Large intestine (tissue), 12 donors: ENCODE measurements at places on chromosomes 7 and 10. TPM values are rescaled to one million over a fixed set of nuclear protein-coding genes. Genes with fewer than 3 reads are reported as not detected.

The MALRD1 gene
- 109 TPM for polyA plus RNA-seq

The TAS2R41 gene
- polyA plus RNA-seq, result not detected

The NPSR1 gene
- 0.16 TPM for polyA plus RNA-seq

The CH25H gene
- 4.2 TPM for polyA plus RNA-seq

The KCNIP2 gene
- polyA plus RNA-seq, result 21.2 TPM

The SFTPA2 gene
- not detected for polyA plus RNA-seq

The SPDYE3 gene
- polyA plus RNA-seq, result 3.5 TPM

The VAX1 gene
- polyA plus RNA-seq, result not detected

The CYP3A4 gene
- polyA plus RNA-seq, result 14.3 TPM

The PIP4K2A gene
- polyA plus RNA-seq, result 15.3 TPM

- DNase-seq, result no peak
Measured at GRCh38 chr7:81685270-81685868, 84.5 kb downstream of the HGF start.

DNA sequence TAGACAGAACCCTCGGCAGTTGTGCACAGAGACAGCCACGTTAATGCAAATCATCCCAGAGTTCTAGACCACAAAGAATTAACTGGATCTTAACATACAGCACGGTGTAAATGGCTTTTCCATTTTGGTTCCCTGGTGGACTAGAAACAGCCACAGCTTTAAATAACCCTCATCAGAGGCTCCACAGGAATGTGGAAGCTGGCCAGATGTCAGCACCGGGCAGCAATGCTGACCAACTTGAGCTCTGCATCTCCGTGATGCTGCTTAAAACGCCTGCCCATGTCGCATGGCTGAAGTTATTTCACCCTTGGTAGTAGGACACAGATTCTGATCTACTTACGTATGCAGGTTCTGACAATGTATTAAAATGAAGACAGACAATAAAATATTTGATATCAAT, 24.5 kb downstream of the RSU1 start:
- DNase-seq, result no peak

GRCh38 chr10:122504610-122504950, 43.2 kb downstream of the HTRA1 start:
- peak; percentile 63 for DNase-seq

DNA sequence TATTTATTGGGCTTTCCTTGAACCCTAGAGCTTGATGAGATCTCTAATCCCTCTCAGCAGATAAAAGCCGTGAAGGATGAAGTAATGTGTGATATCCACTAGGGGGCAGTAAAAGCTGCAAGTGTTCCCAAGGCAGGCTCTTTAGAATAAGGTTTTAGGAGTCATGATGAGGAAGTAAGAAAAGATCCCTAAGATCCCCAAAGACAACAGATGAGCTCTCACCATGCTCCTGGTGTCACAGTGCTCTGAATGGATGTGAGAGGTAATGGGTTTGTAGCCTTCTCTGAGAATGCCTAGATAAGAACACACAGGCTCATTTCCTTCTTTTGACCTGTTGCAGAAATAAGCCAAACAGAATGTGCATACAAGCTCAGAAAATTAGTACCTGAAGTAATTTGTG, 70.4 kb upstream of the ITPRID1 start:
- peak; percentile 38 for DNase-seq

GRCh38 chr7:26948617-26949118, 84.3 kb upstream of the SKAP2 start:
- DNase-seq, result no peak

GRCh38 chr7:88522771-88523293, 216.1 kb upstream of the STEAP4 start:
- DNase-seq, result no peak

GRCh38 chr7:64625114-64626082, 40.5 kb upstream of the ZNF107 start:
- no peak for DNase-seq

GRCh38 chr10:97647556-97647955, 7.1 kb downstream of the PI4K2A start:
- DNase-seq, result peak; percentile 39

- DNase-seq, result no peak
Measured at GRCh38 chr10:129501652-129502436, 34.8 kb downstream of the MGMT start.

DNA sequence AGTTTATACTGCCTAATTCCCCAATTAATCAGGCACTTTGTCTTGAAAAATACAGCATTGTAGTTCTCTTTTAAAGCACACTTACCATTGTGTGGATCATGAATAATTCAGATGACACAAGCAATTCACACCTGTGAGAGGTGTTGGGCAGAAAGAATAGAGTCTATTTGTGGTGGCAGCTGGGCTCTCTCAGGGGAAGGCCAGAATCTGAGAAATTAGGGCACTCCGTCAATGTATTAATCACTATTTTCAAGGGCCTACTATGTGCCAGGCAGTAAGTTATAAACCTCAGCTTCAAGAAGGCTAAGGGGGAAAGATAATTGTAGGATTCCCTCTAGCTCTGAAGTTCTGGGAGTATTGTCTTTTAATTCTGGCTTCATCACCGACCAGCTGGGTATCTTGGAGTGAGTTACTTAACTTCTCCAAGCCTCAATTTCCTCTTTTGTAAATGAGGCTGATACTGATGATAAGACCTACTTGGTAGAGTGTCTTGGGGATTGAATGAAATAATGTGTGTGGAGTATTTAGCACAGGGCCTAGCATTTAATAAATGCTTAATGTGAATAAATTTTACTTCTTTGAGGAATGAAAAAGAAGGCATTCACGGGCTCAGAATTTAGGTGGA, 2.5 kb downstream of the CHN2 start:
- no peak for DNase-seq

DNA sequence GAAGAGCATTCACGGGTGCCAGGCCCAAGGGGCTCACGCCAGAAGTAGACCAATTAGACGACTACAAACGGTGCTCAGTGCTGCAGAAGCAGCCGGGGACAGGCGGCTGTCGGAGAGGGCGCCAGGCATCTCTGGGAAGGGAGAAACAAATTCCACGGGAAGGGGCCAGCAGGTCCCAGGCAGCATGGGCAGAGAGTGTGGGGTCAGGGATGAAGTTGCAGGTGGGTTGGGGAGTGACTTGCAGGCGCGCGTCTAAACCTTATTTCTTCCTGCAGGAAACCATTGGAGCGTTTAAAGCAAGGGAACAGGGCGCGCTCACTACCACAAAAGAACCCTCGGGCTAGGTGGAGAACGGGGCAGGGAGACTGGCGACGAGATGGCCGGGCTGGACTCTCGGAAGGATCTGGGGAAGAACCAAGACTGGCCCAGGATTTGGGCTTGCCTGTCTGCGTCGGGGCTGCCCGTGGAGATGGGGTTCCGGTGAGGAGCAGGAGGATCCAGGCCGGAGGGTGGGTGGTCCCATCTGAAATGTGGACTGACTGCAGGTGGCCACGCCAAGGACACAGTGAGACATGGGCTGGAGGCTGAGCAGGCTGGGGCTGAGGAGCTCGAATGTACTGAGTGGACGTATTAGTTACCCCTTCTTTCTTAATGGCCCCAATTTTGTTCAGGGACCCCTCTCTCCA, 116.3 kb upstream of the DIP2C start:
- no peak for DNase-seq

GRCh38 chr10:70508912-70509756, 30.6 kb downstream of the PALD1 start:
- peak; percentile 41 for DNase-seq
